Activated naive CD8-positive, alpha-beta T cell treated with anti-CD3 and anti-CD28 coated beads, Interleukin-2, amount 50 U/mL, for 16 hours (primary cell): ENCODE measurements at places on chromosomes 16 and 17.
A peak's percentile ranks its signal among the peaks of the same experiment; 100 is the strongest.

GRCh38 chr16:73015612-73016487, 32.1 kb downstream of the ZFHX3 start:
- DNase-seq = no peak

GRCh38 chr17:7281953-7282751, 634 bp downstream of the SLC2A4 start:
- no peak for DNase-seq

DNA sequence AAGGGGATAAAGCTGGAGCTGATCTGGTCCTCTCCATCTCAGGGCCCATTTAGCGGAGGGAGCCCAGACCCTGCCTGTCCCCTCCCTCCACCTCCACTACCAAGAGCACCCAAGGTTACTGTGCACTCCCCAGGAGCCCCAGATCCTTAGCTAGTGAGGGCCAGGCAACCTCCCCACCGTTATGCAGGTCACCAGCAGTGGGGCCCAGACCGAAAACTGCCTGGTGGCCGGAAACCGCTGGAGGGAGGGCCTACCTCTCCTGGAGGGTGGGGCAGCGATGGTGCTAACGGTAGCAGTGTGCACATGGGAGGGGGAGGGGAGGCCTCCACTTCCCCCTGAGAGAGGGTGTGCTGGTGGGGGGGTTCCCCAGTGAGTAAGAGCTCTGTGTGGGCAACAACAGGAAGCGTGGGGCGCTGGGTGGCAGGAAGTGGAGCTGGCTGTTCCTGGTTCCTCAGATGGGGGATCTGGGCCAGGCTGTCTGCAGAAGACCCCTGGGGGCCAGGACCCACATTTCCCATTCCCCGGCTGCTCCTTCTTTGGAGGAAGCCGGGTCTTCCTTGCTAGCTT, 4.4 kb downstream of the FMNL1 start:
- peak; percentile 82 for DNase-seq

GRCh38 chr16:82655072-82655714, 28.4 kb downstream of the CDH13 start:
- DNase-seq = peak; percentile 5

- no peak for DNase-seq
Observed at GRCh38 chr17:43018932-43019331, 3.3 kb downstream of the VAT1 start.

DNA sequence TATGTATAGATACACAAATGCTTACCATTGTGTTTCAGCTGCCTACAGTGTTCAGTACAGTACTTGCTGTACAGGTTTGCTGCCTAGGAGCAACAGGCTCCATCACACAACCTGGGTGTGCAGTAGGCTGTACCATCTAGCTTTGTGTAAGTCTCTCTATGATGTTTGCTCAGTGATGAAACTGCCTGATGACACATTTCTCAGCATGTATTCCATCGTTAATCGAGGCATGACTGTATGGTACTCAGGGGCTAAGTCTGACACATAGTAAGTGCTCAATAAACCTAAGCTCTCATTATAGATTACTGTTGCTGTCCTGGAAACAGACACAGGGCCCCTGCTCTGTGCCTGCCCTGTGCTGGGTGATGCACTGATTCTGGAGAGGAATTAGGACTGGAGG, 18.1 kb downstream of the KCNJ12 start:
- no peak for DNase-seq

DNA sequence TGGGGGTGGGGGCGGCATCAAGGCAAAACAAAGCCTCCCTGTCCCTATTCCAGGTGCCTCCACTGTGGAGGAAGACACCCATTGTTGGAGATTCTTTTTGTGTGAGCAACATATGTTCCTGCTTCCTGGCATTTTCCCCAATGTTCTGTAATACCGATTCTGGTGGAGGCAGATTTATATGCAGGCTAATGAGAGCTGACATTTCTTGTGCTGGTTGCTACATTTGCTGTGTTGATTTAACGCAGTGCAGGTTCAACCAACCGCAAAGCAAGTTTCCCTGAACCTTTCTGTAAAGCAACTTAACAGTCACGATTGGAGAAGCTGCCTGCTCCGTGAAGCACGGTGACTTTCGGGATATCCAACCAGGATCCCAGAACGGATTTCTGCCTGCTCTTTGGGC, 260.5 kb downstream of the CBLN1 start:
- DNase-seq = no peak

DNA sequence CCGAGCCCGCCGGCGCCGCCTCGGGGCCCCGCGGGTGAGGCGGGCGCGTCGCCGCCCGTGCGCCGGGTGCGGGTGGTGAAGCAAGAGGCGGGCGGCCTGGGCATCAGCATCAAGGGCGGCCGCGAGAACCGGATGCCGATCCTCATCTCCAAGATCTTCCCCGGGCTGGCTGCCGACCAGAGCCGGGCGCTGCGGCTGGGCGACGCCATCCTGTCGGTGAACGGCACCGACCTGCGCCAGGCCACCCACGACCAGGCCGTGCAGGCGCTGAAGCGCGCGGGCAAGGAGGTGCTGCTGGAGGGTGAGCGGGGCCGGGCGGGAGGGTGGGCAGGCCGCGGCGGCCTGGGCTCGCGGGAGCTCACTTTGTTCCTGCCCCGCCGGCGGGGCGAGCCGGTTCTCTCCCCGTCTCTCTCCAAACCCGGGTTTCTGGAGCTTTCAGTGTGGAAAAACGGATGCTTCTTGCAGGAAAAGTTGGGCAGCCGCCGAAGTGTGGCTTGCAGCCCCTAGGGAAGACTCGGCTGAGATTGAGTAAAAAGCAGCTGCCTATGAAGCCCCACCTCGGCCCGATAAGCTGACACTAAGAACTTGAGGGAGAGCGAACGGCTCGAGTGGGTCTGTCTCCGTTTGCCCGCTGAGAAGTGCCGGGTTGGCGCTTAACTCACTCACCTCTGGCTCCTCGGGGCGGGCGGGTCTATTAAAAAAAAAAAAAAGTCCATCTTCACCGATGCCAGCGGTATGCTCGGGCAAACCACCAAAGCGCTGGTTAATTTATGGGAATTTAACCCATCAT, 677 bp downstream of the SNTB2 start:
- no peak for DNase-seq

DNA sequence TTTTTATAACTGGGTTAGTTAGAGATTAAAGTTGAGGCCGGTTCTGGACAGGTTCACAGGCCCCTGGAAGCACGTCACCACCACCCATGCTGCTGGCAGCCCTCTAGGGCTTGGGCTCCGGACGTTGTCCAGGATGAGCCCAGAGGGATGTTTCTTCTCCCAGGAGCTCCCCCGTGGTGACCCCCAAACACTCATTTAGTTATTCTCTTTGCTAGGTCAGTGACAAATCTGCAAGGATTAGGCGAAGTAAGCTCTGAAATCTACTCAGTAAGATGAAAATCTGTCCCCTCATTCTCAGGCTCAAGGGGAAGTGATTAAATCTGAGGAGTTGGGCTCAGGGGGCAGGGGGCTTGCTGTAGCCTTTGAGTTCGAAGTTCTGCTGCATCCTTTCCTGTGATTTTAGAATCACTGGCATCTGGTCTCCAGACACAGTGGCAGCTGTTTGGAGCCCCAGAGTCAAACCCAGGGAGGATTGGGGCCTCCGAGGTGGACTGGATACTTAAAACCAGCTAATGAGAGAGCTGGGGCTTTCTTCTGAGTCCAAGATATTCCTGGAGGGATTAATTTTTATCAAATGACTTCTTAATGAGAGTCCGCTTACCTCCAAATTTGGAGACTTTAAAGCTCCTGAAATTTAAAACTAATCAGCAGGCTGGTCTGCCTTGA, 49.2 kb upstream of the HS3ST2 start:
- no peak for DNase-seq

DNA sequence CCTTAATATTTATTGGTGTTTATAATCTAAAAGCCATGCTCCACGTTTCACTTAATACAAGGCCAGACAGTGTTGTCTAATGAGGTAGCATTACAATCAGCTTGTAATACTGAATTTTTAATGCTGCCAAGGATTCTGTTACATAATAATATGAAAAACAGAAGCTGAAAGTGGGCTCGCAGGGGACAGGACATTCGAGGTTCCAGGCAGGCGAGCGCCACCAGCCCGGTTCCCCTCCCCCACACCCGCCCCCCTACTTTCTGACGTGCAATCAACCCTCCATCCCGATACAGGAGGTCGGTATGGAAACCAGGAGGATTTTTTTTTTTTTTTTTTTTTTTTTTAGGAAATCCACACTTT, 6.2 kb upstream of the ZFHX3 start:
- no peak for DNase-seq

GRCh38 chr16:49194537-49195236, 87.0 kb downstream of the CBLN1 start:
- DNase-seq = no peak

- DNase-seq = no peak
Observed at GRCh38 chr17:27466376-27466742, 10.1 kb downstream of the KSR1 start.

GRCh38 chr17:58529275-58529674, 14.8 kb upstream of the MTMR4 start:
- no peak for DNase-seq

DNA sequence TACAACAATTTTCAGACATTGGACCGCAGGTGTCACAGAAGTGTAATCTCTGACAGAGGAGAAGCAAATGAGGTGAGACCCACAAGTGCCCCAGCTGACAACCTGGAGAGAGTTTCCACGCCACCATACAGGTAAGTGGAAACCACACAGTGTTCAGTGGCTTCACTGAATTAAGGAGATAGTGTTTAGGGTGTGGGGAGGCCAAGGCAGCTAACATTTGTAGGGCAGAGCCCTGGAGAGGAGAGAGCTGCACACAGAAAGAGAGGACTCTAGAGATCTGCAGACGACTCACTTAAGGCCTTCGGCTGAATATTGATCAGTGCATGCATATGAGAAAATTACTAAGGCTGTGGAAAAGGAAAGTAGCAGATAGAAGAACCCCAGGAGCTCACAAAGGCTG, 228.9 kb upstream of the TNRC6C start:
- no peak for DNase-seq

- DNase-seq = no peak
Observed at GRCh38 chr16:57842601-57843000, 40.3 kb upstream of the KIFC3 start.

- DNase-seq = no peak
Observed at GRCh38 chr16:25916037-25916436, 224.3 kb downstream of the HS3ST4 start.

GRCh38 chr17:42784409-42784808, 4.0 kb downstream of the WNK4 start:
- DNase-seq = no peak

- no peak for DNase-seq
Observed at GRCh38 chr16:57157533-57157932, 28.3 kb downstream of the PSME3IP1 start.
